ENCODE measurements at places on chromosomes 16 and 17.

DNA sequence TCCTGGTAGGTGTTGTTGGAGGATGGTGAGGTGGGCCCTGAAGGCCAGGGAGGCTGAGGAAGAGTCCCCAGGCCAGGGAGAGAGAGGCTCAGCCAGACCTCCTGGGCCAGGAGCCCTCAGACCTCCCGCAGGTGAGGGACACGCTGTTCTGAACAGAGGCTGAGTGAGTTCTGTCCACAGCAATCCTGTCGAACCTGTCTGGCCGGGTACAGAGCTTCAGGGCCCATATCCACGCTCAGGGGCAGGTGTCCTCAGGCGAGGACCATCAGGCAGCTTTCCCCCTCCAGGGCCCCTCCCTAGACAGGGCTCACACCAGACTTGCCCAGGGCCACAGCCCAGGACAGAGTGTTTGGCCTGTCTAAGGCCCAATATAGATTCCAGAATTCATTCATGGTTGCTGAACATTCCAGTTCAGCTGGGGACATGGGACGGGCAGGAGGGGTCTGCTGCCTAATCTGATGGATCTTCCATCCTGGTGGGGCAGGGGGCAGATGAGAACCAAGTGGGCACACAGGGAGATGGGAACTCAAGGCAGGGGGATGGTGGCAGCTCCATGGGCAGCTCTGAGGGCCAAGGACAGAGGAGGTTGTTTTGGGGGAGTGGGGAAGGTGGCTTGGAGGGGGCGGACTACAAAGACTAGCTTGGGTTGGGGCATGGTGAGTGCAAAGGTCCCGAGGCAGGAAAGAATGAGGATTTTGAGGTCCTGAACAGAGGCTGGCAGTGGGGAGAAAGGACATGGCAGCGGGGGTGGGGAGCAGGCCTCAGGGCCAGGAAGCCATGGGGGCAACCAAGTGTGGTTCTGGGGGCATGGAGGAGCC lies 23.4 kb upstream of the MPRIP start:
- no peak for DNase-seq

DNA sequence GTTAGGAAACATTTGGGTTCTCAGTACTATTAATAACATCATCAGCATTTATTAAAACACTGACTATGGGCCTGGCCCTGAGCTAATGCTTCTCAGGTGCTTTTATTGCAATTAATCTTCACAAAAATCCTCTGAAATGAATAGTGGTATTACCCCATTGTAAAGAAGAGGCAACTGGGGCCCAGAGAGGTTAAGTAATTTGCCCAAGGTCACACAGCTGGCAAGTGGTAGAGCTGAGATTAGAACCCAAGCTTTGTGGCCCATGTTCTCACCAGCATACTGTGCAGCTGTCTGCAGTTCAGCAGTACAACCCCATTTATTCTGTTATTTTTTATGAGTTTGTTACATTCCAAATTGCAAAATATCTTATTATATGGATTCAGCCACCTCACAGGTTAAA lies 82.3 kb downstream of the TBC1D16 start:
- DNase-seq: no peak

GRCh38 chr17:50331085-50331791 lies 14.7 kb upstream of the XYLT2 start:
- DNase-seq: no peak

- DNase-seq: no peak
These were observed 60.5 kb downstream of the NF1 start for GRCh38 chr17:31155208-31155810.

- DNase-seq: no peak
These were observed 12.3 kb downstream of the LRRC3C start for GRCh38 chr17:39939588-39940419.

GRCh38 chr16:80993834-80994233 lies 12.9 kb downstream of the CMC2 start:
- no peak for DNase-seq

DNA sequence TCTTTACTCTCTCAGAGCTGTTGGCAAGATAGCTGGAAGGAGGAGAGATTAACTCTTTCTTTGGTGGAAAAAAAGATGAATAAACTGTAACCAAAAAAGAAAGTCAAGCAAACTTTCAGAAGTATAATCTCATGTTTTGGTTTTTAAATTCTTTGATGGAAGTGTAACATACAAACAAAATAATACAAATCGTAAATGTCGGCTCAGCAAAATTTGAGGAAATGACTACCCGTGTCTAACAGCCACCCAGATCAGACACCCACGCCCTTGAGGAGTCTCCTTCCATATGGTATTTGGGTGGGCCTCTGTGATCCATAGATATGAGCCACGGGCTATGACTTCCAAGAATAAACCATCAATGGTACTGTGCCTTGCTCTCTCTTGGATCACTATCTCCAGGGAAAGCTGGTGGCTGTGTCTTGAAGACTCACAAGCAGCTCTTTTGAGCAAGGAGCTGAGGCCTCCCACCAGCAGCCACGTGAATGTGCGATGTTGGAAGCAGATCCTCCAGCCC lies 9.6 kb upstream of the CD300C start:
- DNase-seq: no peak

DNA sequence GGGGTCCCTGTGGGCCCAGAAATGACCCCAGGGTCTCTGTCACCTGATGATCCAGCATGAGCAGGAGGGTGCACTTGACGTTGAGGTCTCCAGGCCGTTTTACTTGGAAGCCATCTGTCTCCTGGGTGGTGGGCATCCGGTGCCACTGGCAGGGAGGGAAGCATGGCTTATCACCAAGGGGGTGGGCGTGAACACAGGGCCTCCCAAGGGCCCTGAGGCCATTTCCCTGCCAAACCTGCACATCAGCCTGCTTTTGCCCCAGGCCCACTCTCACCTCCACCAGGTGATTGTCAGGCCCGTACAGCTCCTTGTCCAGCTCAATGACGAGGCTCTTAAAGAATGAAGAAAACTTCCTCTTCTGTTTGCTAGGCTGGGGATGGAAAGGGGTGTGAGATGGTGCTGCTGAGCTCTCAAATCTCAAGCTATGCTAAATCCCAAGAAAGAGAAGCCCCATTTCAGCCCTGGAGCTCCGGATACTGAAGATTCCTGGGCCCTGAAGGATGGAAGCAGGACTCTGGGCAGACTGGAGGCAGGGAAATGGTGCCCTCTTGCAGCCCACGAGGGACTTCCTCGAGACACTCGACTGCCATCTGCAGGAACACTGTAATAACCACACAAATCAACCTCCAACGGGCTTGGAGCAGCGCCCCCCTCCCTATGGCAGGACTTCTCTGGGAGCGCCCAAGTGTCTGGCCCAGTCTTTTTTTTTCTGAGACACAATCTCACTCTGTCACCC lies 7.1 kb upstream of the FTSJ3 start:
- DNase-seq: no peak

DNA sequence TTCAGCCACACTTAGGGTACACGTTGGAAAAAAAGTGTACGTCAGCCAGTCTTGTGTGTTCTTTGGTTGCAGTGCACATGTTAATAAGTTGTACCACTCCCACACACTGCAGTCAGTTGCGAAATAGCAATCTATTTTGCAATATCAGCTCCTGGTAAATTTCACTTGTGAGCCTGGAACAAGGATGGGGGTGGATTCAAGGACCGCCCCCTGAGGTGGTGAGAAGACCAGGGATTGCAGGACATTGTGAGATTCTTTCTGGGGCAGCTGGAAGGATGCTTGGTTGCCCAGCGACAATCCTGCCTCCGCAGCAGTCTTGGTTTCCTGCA lies 78.6 kb upstream of the ZFHX3 start:
- DNase-seq: no peak

GRCh38 chr16:69057400-69058378 lies 47.8 kb upstream of the HAS3 start:
- no peak for DNase-seq

DNA sequence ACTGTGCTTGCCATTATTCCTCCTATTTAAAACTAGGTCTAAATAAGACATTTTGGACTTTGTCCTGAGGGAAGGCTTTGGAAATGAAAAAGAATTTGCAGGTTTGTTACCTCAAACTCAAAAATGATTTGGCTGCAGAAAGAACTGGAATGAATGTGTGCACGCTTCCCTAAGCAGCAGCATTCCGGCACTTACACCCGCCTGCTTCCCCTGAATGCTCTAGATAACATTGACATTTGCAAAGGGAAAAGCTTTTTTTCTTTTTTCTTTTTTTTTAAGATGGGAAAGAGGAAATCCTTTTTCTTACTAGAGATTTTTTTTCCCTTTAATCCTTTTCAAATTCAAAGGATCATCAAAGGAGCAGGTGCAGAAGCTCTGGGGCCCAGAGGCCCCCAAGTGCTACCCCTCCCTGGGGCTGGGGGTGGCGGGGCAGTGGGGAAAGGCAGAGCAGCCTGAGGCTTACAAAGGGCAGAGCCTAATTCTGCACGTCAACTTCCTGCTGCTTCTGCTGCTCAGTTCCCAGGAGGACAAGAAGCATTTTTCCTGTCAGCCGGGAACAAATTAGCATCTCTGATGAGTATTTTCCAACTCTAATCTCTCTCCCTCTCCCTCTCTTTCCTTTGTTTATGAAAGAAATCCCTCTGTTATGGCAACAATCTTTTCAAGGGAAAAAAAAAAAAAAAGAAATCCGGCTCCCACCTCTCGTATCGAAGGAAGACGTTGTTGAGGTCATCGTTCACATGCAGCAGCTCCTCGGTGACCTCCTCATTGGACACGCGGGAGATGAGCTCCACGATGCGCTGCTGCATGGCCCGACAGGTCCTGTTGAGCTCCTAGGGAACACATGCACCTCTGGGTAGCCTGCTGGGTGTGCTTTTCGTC lies 32.1 kb upstream of the SREBF1 start:
- DNase-seq: no peak
